NCI-H187 (cell line): ENCODE measurements at places on chromosomes 7 and 10.
A peak's percentile ranks its signal among the peaks of the same experiment; 100 is the strongest.

DNA sequence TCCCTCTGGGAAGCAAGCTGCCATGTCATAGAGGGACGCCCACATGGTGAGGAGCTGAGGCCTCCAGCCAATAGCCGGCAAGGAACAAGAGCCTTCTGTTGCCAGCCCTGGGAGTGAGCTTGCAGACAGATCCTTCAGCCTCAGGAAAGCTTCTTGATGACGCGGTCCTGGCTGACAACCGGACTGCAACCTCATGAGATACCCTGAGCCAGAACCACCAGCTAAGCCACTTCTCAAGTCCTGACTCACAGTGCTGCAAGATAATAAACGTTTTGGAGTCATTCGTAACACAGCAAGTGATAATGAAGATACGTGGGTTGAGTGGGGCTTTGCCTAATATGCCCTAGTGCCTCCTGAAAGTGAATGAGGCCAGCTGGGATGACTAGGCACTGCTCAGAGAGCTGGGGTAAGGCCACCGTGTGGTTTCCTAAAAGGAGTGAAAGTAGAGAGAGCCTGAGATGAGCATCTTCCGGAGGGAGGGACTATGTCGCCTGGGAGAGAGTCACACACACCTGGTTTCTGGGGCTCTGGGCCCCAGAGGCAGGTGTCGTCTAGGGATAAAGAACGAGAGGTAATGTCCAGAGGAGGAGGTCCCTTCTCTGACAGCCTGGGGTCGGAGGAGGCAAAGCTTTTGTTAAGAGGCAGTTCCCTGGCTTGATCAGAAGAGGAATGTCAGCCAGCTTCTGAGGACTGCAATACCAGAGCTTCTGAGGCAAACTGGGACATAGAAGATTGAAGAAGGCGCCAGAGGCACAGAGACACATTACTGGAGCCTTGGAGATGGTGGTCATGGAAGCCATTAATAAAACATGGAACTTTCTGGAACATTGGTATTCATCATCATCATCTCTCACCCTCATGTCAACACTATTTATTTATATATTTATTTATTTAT, 53.6 kb downstream of the PYROXD2 start:
- peak; percentile 12 for DNase-seq

DNA sequence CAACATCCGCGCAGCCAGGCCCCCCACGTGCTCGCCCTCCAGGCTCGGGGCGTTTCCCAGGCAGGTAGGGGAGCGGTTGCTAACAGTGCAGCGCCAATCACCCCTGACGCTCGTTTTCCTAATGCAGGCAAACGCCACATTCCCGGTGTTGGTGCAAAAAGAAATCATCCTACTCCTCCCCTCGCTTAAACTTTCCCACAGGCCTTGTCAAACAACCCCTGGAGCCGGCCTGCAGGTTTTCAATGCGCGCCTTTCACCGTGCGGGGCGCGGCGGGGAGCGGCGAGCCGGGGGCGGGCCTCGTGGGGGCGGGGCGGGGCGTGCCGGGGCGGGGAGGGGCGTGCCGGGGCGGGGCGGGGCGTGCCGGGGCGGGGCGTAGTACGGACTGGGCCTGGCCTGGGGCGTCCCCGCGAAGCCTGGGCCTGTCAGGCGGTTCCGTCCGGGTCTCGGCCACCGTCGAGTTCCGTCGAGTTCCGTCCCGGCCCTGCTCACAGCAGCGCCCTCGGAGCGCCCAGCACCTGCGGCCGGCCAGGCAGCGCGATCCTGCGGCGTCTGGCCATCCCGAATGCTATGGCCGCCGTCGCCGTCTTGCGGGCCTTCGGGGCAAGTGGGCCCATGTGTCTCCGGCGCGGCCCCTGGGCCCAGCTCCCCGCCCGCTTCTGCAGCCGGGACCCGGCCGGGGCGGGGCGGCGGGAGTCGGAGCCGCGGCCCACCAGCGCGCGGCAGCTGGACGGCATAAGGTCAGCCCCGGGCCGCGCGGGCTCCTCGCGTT, at the start of gene ECHDC3:
Gene ECHDC3, plus strand, starts transcription at position 374 of the 770 bp plus-strand sequence. Its CDS starts 195 bp downstream, at position 569.
- DNase-seq = no peak

DNA sequence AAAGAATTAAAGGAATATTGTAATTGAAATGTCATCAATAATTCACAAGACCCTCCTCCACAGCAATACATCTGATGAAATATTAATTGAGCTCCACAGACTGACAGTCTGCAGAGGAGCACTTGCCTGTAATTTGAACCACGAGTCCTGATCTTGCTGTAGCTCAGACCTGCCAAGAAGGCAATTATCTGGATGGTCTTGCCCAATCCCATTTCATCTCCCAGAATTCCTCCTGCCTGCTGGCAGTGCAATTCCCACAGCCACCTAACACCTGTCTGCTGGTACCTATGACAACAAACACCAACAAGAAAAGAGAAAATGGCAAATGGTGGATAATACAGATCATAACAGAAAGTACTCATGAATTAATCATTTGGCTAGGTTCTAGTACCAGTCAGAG, 38.5 kb downstream of the ERCC6 start:
- no peak for DNase-seq

- DNase-seq = no peak
Measured at GRCh38 chr10:79179164-79179956, 110.6 kb downstream of the ZMIZ1 start.

- no peak for DNase-seq
Measured at GRCh38 chr10:94225589-94225988, 137.2 kb downstream of the NOC3L start.

DNA sequence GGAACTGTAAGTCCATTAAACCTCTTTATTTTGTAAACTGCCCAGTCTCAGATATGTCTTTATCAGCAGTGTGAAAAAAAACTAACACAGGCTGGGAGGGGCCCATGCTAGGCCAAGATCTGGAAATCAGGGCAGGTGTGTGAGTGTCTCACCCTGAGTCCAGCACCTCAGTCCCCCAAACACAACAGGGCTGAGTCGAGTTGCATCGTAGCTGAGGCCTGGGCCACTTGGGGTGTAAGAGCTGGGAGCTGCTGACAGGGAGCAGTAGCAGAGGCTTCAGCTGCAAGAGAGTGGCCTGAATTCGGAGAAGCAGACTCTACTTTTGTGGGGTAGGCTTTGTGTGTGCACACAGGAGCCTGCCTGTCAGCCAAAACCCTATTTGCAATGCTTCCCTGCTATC, 553.1 kb downstream of the PTPRN2 start:
- no peak for DNase-seq

DNA sequence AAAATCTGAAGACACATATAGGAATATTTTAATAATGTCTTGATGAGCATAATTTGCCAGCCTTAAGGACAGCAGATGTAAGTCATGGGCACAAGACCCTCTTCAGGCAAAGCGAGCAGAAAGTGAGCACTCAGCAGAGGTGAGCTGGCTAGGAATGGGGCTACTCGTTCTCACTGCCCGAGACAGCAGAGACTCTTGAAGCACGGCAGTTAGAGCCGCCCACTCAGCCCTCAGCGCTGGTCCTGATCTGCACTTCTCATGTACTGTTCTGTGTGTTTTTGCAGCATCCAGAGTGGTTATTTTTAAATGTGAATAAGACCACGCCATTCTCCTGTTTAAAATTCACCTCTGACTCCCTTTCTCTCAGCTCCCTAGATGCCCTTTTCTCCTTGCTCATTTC, 65.3 kb downstream of the GFRA1 start:
- no peak for DNase-seq

DNA sequence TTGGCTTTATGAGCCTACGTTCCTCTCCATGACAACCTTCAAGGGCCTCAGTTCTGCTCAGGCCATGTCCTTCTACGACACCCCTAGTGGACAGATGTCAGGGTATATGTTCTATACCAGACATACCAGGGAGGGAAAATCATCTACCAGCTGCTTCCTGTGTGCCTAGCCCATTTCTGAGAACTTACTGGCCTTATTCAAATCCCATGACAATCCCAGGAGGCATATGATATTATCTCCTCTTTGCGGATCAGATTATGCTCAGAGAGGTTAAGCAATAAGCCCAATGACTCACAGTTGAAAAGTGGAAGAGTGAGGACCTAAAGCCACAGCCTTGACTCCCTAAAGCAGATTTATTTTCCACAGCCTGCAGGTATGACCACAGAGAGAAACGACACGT, 139.3 kb downstream of the GLI3 start:
- no peak for DNase-seq

- DNase-seq = no peak
Measured at GRCh38 chr10:14244801-14245211, 85.9 kb downstream of the FRMD4A start.

DNA sequence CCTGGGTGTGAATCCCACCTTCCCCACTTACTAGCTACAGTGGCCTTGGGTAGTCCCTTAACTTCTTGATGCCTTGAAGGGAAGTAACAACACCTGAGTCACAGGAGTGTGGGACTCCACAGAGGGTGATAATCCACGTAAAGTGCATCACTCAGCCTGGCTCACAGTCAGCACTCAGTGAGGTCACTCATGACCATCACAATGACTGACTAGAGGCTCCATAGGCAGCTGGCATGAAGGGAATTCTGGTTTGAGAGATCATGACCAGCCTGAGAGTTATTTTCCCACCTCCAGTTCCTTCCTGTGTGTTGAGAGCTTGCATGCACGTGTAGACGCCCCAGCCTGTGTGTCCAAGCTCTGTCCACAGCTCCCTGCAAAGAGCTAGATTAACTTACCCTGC, 34.8 kb downstream of the NEUROG3 start:
- no peak for DNase-seq

GRCh38 chr7:106216923-106217542, 67.8 kb downstream of the NAMPT start:
- DNase-seq = no peak

DNA sequence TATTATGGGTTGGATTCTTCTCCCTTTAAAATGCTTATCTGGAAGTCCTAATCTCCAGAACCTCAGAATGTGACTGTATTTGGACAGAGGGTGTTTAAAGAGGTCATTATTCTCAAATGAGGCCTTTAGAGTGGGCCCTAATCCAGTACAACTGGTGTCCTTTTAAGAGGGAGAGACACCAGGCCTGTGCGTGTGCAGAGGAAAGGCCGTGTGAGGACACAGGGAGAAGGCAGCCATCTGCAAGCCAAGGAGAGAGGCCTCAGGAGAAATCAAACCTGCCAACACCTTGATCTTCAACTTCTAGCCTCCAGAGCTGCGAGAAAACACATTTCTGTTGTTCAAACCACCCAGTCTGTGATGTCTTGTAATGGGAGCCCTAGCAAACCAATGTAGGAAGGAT, 235.4 kb upstream of the MYO3A start:
- no peak for DNase-seq

GRCh38 chr7:132558815-132559214, 17.5 kb downstream of the PLXNA4 start:
- no peak for DNase-seq

DNA sequence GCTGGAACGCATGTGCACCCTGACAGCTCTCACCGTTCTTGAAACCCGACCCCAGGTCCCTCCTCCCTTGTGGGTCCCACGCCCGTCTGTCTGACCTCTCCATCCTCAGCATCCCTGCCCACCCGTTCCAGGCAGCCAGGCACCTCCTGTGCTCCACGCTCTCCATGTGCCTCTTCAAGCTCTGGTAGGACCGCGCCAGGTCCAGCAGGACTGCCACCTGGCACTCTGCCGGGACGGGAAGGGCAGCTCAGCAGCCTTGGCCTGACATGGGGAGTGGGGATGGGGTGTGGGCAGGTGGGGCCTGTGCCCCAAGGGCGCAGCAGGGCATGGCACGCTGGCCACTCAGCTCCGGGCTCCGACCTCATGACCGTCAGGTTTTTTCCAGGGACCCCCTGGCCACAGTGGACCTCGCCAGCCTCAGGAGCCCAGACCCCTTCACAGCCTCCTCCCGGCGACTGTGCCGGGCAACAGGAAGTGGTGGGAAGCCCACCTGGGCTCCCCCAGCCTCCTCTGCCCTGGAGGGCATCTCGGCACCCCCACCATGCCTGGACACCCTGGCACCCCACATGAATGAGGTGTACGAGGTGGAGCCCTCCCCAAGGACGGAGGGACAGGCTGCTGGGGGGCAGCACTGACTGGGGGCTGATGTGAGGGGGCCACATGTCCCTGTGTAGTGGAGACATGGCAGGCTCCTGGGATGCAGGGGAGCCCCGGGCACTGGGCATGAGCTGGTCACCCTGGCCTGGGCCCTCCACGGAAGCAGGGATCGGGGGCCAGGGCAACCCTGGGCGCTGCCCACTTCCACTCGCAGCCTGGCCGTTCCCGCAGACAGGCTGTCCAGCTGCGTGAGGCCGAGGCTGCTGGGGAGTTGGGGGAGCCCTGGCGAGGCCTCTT, 25.1 kb upstream of the NKX6-2 start:
- DNase-seq = no peak

GRCh38 chr10:20768843-20769242, 128.3 kb downstream of the NEBL start:
- no peak for DNase-seq

GRCh38 chr10:27481486-27481885, 22.6 kb upstream of the RAB18 start:
- no peak for DNase-seq

DNA sequence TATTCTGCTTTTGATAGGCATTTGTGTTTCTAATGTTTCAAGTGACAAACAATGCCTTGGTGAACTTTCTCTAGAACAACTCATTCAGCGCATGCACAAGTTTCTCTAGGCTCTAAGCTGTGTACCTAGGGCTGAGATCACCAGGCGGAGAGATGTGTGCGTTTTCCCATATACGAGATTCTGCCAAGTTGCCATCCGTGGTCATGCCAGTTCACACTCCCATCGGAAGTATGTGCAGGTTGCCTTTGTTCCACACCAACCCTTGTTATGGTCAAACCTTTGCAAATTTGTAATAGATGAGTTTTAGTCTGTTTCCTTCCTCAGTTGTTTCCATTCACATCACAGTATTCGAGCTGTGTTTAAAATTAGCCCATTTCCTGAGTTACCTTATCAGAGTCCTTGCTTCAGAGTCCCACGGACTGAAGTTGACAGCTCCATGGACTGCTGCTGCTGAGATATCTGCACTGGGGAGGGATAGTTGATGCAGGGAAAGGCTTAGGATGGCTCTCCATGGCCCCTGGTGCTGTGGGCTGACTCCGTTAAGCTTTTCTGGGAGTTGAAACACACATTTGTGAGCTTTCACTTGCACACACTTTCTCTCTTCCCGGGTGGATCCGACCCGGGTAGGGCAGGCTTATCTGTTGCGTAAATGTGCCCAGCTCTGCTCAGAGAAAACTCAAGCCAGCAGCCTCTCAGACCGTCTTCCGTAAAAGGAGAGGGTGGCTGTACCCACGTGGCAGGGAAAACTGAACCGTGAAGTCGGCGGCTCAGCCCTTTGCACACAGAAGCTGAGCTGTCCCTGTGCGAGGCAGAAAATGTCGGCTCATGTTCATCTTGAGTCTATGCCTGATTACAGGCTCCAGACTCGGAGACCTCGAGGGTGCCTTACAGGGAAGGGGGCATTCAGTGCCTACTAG, 49.4 kb downstream of the HK1 start:
- DNase-seq = peak; percentile 9

DNA sequence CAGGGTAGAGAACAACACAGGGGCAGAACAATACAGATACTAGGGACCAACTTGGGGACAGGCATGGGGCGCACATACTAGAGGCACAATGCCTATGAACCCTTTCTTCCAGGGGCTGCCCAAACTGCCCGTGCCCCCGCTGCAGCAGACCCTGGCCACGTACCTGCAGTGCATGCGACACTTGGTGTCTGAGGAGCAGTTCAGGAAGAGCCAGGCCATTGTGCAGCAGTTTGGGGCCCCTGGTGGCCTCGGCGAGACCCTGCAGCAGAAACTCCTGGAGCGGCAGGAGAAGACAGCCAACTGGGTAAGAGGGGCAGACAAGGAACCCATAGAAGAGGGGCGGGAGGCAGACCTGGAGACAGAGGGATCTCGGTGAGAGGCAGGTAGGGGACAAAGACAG, 5.8 kb downstream of the CHAT start:
- no peak for DNase-seq

- no peak for DNase-seq
Measured at GRCh38 chr7:126605553-126605952, 647.2 kb downstream of the GRM8 start.

- DNase-seq = no peak
Measured at GRCh38 chr10:112262546-112262945, 20.7 kb upstream of the TECTB start.
